Karpas-422 (cell line): ENCODE measurements at places on chromosomes 3 and 15. TPM values are rescaled to one million over a fixed set of nuclear protein-coding genes. Genes with fewer than 3 reads are reported as not detected.

GRCh38 chr3:160226026-160226907 lies 1.0 kb downstream of the C3orf80 start:
- DNase-seq = no peak

- DNase-seq = no peak
These were observed 10.4 kb upstream of the NMB start for GRCh38 chr15:84668221-84668982.

- DNase-seq = no peak
These were observed 43.2 kb upstream of the POLG start for GRCh38 chr15:89377842-89378295.

- no peak for DNase-seq
These were observed 13.3 kb downstream of the ARMC8 start for GRCh38 chr3:138200424-138200823.

DNA sequence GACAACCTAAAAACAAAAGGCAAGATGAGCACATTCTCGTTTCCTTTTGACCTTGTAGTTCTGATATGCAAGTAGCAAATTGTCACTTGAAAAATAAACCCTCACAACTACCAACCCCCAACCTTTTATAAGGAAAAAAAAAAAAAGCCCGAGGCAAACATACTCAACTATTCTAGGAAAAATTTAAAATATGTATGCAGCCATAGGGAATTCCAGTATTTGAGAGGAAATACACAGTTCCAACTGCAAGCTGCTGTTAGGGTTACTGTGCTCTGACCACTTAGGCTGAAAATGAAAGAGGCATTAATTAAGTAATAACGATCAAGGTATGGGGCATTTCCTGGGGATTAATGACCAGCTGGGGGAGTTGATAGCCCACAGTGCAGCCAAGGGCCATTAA lies 281.9 kb upstream of the DPH6 start:
- no peak for DNase-seq

DNA sequence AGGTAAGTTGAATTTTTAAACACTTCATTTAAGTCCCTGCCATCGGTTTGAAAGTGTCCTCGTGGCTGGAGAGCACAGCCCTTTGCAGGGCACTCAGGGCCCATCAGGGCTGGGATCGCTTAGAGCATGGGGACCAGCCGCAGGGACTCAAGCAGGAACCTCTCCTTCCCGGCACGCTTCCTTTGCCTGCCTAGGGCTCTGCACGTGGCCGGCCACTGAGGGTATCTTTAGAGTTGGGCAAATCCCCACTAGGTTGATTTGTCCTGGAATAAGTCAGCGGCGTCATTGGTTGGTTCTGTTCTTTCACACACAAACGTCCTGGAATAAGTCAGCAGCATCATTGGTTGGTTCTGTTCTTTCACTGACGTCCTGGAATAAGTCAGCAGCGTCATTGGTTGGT lies 131.6 kb downstream of the OCA2 start:
- no peak for DNase-seq

DNA sequence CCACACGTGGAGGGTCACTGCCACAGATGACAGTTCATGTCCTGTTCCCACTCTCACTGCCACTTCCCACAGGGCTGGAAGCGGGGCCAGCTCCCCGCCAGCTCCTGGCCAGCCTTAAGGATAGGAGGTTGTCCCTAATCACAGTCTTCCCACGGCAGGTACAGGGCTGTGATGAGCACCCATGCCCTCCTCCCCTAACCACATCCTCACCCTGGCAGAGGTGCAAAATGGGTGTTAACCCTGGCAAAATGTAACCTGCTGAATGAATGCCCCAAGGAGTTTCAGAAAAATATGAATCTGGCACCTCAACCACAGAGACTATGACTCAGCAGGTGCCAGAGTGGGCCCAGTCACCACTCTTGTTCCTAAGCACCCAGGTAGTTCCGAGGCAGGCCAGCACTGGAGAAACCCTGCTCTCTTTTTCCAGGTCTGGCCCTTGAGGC lies 185.1 kb upstream of the TPM1 start:
- no peak for DNase-seq

- no peak for DNase-seq
These were observed 50.0 kb upstream of the NMD3 start for GRCh38 chr3:161171113-161171512.

- no peak for DNase-seq
These were observed 7.3 kb upstream of the ISG20 start for GRCh38 chr15:88631464-88632028.

DNA sequence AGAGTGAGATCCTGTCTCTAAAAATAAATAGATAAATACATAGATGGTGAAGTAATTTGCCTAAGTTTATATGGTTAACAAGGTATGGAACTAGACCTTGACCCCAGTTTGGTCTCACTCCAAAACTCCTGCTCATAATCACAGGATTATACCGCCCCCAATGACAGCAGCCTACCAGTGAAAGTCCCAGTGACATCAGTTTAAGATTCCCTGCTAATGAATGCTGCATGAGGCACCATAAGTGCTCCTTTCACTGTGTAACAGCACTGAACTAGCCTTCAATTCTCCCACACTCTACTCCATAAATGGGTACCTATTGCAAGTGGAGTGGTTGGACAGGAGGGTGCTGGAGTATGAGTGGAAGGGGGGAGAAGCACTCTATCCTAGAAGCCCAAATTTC lies 23.7 kb upstream of the THSD4 start:
- no peak for DNase-seq

DNA sequence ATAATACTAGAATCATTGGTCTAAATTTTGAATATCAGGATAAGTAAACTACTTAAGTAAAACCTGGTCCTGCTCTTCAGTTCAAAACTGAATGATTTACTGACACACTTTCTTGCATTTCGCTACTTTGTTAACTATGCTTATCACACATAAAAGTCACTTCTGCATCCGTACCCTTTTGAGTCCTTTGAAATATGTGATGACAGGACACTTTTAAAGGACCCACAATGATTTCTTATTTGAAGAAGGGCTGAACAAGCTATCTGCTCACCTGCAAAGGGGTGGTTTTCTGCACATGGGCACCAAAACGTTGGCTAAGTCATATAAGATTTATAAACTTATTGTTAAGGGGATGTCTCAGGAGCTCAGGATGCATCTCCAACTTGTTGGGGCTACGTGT lies 15.0 kb downstream of the GATM start:
- DNase-seq = no peak

GRCh38 chr3:143000528-143000927 lies 842 bp upstream of the U2SURP start:
- no peak for DNase-seq

GRCh38 chr3:56886314-56886713 lies 84.6 kb upstream of the ARHGEF3 start:
- no peak for DNase-seq

DNA sequence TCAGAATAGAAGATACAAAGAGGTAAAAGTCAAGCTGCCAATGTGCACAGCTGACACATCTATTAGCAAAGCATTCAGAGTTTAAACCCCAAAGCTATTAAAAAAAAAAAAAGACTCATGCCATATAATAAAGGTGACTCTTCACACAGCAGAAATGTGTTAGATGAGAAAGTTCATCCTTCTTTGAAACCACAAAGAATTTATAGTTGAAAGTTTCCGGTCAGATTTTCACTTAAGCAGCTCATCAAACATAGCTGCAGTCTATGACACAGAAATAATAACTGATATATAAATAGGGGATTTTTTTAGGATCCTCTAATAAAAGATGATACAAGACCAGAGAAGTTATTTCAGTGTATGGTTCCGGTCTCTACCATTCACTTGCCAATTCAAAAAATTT lies 76.6 kb downstream of the WWTR1 start:
- no peak for DNase-seq

DNA sequence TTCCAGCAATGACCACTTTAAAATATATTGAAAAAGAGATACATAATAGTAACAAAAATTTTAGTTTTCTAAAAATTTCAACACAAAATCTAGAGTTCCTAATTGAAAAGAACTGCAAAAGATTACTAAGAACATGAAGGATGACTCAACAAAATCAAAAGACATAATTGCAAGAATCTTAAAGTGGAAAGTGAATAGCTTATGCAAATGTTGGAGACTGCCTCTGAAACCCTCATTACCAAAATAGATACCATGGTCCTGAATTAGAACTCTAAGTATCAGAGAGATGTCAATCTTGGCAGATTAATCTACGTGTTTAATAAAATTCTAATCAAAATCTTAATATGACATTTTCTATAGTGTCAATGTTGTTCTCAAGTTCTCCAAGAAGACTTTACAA lies 60.7 kb upstream of the SGO1 start:
- DNase-seq = peak; percentile 87

DNA sequence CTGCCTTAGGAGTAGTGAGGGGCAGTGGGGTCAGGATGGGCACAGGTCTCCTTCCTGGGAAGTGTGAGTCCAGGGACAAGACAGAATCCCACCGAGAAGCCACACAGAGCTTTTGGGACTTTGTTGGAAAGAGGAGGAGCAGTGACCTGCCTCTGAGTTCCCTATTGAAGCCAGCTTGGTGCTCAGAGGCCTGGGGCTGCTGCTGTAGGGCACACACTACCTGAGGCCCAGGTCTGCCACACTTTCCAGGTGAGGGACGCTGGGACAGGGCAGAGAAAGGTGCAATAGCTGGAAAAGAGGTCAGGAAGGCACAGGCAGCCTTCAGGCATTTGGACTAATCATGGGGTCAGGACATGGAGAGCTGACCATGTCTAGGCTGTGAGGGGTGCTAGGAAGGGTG lies 67.7 kb downstream of the SCN5A start:
- no peak for DNase-seq

GRCh38 chr3:54345847-54346375 lies 223.6 kb downstream of the CACNA2D3 start:
- no peak for DNase-seq

Gene ITPKA
- total RNA-seq = not detected in 2 replicates

Gene TGM4
- total RNA-seq = not detected in 2 replicates

Gene CD80
- total RNA-seq = not detected in 2 replicates

Gene NDN
- total RNA-seq = not detected in 2 replicates

Gene TEX55
- total RNA-seq = not detected in 2 replicates

Gene CHRNB4
- total RNA-seq = not detected in 2 replicates

Gene KNL1
- total RNA-seq = 17.4 and 25.8 TPM in 2 replicates

Gene MCF2L2
- total RNA-seq = 11.3 and 12.2 TPM in 2 replicates

Gene ZNF860
- total RNA-seq = 14.6 and 22.4 TPM in 2 replicates

Gene LARP6
- total RNA-seq = not detected in 2 replicates
